ENCODE measurements at places on chromosomes 5 and 9.

DNA sequence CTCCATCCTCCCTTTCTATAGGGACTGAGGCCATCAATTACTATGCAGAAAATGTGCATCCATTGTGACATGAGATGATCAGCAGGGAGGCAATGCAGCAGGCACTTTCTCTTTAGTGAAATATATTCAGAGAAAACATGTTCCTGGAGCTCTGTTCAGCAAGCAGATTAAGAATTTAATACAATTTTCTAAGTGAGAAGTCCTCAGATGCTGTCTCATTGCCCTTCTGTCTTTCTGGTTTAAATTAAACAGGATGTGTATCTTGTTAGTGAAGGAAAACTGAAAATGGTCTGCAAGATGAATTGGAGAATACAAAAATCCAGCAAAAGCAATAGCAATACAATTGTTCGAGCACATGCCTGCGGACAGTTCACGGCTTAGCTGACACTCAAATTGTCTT lies 445.8 kb upstream of the RIOK2 start:
- no peak for DNase-seq

DNA sequence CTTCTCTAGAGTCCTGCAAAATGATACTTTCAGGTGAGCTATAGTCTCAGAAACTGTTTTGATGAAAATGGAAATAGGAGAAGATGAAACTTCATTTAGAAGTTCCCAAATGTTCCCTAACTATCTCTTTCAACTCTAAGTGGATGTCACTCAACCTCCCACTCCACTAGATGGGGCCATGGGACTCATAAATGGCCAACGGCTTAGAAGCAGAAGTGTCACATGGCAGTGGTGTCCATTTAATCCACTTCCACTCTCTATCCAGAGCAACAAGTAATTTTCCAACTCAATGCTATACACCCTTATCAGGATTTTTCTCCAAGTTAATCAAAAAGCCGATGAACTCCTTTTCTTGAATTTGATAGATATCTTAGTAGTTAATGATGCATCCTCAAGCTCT lies 295.7 kb downstream of the EDIL3 start:
- no peak for DNase-seq

DNA sequence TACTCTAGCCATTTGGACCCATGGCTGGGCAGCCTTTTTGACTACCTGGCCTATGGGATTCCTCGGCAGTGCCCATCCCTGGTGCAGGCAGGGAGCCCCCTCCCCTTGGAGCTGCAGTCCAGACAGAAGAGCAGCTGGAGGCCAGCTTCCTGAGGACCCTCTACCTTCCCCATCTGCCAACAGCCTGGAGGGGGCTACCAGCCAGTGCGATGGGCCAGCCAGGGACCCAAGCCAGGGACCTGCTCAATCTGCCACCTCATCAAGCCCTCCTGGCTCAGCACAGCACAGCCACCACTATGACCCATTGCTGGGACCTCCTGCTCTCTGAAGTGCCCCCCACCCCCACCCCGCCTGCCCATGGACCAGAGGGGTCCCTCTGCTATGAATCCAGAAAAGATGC lies 22.6 kb upstream of the TDRD7 start:
- DNase-seq: no peak

DNA sequence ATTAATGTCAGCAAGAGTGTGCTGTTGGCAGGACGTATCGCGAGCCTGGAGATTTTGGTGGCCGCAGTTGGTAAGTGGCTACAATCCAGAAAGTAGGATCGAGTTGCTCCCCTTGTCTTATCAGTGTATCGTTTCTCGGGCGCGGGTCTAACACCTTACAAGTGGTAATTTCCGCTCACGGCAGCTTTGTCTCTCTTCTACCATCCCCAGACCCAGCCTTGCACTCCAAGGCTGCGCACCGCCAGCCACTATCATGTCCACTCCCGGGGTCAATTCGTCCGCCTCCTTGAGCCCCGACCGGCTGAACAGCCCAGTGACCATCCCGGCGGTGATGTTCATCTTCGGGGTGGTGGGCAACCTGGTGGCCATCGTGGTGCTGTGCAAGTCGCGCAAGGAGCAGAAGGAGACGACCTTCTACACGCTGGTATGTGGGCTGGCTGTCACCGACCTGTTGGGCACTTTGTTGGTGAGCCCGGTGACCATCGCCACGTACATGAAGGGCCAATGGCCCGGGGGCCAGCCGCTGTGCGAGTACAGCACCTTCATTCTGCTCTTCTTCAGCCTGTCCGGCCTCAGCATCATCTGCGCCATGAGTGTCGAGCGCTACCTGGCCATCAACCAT lies 1.1 kb downstream of the PTGER4 start:
- DNase-seq: no peak

GRCh38 chr5:172845576-172845975 lies 11.5 kb downstream of the ERGIC1 start:
- DNase-seq: no peak

GRCh38 chr5:168163966-168164365 lies 127.5 kb upstream of the WWC1 start:
- DNase-seq: no peak

DNA sequence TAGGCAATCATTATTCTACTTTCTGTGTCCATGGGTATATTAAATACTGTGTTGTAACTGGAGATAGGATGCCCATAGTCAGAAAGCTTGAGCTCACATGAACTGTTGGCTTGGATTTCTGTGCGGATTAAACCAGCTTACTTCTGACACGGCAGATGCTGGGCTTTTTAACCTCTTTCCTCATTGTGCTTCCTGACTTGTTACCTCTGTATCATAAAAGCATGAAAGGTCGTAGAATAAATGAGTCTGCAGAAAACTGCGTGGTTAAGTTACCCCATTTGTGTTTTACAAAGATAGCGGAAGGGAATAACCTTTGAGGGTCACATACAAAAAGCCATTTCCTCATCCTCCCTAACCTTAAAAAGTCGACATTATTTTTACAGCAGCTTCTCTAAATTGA lies 199.5 kb upstream of the DMRT1 start:
- no peak for DNase-seq

DNA sequence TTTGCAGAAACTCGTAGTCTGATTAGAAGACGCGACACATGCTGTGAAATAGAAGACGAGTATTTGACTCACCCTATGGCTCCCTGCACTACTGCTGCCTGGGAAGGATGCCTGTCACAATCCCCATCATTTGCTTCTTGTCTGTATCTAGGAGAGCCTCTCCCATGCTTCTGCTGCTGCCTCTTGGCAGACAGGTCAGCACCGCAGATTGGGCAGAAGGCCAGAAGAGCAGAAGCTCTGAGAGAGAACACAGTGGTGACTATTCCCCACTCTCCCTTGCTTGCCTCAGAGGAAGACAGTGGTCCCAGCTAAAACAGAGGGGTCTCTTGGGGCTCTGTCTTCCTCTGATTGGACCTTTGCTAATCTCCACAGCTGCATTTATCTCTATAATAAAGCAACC lies 84.0 kb upstream of the SMIM32 start:
- DNase-seq: no peak

DNA sequence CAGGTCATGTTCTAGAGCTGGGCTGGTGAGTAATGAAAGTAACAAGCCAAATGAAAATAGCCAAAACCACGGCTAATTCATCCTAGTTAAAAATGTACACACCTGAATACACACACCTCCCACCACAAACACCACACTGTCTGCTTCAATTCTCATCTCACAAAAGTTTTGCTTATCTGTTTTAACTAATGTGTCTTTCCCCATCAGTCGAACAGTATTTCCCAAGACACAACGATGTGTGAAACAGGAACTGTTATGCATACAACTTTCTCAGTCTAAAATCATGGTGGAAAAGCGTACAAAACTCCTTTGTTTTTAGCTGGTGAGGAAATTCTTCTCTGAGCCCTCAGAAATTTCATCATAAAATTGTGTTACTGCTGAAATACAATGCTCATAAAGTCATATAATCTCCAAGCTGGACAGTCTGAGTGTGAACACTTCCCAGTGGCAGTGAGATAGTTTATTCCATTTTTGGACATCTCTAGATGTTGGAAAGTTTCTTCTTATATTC lies 242.4 kb downstream of the EFNA5 start:
- DNase-seq: no peak

DNA sequence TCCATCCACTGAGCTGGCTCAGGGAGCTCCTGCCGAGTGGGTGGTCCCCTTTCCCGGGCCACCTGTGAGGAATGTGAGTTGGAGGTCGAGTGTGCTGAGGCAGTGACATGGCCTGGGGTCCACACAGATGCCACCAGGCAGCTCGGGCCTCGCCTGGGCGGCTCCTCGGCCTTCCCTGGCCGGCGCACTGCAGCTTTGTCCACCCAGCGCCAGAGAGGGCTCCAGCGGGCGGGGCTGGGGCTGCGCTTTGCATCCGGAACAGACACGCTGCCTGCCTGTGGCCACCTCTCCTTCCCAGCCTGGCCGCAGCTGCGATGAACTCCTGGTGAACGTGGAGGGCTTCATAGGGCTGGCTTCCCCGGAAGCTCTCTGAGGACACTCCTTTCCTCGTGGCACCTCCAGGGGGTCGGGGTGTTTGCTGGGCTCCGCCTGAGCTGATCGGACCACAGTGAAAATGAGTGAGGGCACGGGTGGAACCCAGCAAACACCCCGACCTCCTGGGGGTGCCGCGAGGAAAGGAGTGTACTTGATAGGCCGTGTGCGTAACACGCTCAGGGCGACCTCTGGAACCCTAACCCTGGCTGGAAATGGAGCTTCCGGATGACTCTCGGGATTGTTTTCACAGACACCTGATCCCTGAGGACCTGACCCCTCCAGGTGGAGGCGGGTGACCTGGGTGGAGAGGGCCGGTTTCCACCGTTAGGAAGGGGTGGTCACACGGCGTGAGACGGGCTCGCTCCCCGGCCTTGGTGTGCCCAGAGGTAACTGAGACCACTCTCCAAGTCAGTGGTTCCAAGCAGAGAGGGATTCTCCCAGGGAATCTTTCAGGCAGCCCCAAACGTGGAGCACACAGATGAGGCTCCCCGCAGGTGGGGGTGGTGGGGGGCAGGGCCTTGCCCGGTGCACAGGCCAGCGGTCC lies 31.8 kb upstream of the RXRA start:
- DNase-seq: no peak

DNA sequence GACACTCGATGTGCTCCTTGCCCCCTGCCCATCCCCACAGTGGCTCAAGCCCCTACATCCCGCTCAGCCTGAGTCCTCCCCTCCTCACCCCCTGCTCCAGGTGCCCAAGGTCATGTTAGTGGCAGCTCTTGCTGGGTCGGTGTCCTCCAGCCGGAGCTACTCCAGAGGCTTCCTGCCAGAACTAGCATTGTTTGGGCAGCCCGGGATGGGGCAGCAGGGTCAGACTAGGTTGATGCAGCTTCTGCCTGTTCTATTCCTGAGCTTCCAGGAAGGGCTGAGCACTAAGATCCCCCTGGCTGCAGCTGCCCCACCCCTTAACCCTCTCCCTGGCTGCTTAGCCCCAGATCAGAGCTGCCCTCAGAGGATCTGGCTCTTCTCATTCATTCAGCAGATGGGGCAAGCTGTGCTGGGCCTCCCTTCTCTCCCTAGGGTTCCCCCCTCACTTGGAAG lies 671 bp downstream of the RGS14 start:
- DNase-seq: no peak

DNA sequence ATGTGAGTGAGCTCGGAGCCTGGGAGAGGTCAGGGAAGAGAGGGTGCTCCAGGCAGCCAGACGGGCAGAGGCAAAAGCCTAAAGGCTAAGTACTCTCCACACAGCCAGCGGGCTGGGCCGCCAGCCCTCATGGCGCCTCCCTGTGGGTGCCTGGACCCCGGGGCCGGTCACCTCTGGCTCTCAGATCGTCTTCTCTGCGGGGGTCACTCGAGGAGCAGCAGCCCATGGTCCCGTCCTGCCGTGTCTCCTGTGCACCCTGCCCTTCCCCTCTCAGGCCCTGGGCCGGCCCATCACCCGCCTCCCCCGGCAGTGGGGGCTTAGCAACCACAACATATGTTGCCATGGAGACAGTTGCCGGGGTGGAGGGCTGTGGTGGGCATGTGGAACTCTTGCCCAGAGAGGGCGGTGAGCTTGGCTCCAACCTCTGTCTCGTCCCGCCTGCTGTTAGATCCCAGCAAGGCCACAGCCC lies 4.2 kb downstream of the AK1 start:
- no peak for DNase-seq

DNA sequence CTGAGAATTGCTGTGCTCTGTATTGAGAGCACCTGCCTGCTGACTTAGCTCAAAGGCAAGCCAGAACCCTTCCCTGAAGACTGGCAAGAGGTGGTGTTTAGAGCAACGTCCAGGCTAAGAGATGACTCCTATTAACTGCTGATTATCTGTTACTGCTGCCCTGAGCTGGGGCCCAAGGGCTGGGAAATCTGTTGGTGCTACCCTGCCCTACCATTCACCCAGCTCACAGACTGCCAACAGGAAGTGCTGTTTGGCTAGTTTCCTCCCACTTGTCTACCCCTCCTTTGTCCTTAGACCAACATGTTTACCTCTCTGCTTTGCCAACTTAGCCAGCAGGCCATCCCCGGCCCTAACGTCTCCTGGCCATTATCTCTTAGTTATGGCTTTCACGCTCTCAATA lies 6.9 kb downstream of the RAB24 start:
- no peak for DNase-seq
